ENCODE measurements at places on chromosomes 1 and 21.

DNA sequence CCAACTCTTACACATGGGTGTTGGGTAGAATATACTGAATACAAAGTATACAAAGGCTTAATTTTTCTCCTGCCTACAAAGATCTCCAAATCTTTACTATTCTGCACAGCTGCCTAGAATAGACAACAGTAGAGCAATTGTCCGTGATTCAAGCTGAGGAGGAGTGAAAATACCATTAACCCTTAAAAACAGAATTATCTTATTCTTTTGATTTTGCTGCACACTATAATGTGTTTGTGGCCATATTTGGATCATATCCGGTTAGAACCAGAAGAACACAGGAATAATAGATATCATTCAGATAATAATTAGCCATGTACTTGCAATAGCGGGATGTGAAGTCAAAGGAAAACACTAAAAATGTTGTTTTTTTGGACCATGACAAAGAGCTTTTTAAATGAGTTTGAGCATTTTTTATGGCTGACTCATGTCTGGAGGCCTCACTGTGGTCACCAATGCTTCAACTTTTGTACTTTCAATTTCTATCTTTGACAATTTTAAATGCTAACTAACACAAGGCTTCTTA is 197.6 kb upstream of the FOXD3 start:
- no peak for DNase-seq

GRCh38 chr1:48329905-48330304 is 107.4 kb downstream of the SLC5A9 start:
- no peak for DNase-seq

GRCh38 chr1:181587870-181588438 is 104.6 kb downstream of the CACNA1E start:
- no peak for DNase-seq

- no peak for DNase-seq
Observed at GRCh38 chr1:155158991-155159390, 14.1 kb downstream of the KRTCAP2 start.
